Jurkat, Clone E6-1 (cell line): ENCODE measurements at places on chromosomes 13 and 19.

DNA sequence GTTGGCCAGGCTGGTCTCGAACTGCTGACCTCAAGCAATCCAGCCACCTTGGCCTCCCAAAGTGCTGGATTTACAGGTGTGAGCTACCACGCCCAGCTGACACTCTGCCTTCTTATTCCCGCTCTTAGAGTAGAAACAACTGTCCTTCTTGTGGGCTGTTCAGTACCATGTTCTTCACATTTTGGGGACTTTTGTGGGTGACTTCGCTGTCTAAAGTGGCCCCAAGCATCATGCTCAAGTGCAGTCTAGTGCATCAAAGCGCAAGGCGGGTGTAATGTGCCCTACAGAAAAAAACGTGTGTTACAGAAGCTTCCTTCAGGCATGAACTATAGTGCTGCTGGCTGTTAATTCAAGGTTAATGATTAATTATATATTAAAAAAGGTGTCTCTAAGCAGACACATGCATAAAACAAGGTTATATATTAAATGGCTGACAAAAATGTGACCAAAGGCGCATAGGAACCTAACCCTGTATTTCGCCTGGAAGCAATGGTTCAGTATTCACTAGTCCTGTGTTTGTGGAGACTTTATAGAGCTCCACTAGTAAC, 38.3 kb downstream of the ABCC4 start:
- DNase-seq = no peak

DNA sequence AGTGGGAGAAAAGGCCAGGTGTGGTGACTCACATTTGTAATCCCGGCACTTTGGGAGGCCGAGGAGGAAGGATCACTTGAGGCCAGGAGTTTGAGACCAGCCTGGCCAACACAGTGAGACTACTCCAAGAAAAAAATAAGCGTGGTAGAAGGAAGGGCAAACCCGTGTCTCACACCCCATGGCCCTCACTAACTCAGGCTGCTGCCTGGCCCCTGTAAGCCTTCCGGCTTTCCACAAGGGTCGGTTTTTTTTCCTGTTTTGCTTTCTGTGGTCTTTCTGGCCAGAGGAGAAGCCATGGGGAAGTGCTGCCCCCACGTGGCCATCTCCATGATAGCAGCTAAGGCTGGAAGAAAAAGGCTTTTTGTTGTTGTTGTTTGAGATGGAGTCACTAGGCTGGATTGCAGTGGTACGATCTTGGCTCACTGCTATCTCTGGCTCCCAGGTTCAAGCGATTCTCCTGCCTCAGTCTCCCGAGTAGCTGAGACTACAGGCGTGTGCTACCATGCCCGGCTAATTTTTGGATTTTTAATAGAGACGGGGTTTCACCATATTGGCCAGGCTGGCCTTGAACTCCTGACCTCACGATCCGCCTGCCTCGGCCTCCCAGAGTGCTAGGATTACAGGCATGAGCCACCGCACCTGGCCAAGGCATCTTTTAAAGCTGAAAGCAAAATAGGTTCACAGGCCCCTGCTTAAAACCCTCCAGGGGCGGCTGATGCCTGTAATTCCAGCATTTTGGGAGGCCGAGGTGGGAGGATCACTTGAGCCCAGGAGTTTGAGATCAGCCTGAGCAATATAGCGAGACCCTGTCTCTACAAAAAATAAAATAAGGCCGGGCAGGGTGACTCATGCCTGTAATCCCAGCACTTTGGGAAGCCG, 7.5 kb upstream of the ARHGEF18 start:
- peak; percentile 74 for DNase-seq

DNA sequence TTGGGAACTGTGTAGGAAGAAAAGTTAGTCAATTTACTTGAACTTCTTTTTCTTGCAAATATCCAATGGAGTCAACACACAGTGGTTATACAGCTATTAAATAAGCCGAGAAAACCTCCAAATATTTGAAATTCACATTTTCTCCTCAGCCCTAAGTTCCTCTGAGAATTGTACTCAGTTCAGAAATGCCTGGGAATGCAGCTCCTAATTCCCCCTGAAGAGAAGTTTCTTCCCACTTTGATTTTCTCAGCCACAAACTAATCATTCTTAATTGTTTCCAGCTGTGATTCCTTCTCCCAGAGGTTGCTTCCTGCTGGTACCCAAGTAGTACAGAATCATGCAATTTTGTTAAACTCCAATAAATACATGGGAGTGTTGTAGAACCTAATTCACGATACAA, 246.1 kb upstream of the MIR17HG start:
- no peak for DNase-seq

GRCh38 chr19:55181740-55182139, 1.7 kb upstream of the SYT5 start:
- DNase-seq = no peak

- DNase-seq = no peak
Observed at GRCh38 chr19:36488118-36488845, 1.1 kb downstream of the ZNF566 start.

DNA sequence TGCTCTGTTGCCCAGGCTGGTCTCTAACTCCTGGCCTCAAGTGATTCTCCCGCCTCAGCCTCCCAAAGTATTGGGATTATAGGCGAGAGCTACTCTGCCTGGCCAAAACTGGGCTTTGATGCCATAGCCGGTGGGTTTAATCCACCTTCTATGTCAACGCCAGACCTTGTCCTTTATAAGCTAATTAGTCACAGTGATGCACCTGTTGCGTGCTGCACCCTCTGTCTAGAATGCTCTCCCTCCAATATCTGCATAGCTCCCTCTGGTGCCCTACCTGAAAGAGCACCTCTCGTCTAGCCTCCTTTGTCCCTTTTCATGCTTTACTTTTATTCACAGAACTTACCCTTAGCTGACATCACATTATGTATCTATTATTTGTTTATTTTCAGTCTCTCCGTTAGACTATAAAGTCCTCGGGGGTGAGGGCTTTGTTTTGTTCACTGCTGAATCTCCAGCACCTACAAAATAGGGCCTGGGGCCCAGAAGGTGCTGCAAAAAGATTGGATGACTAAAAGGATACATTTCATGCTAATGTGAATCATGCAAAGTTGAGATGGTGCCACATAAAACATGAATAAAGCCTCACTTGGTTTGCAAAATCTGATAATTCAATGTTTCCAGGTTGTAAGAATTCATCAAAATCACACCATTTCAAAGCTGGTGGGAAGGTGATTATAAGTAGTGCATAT, 148.1 kb downstream of the USP12 start:
- DNase-seq = no peak

GRCh38 chr19:4058693-4059452, 7.8 kb downstream of the ZBTB7A start:
- no peak for DNase-seq

- DNase-seq = no peak
Observed at GRCh38 chr19:9086761-9087160, at the start of gene OR1M1. Gene OR1M1 (plus strand): TSS chr19:9087061. CDS start chr19:9093245, 6,184 bp downstream.

- DNase-seq = no peak
Observed at GRCh38 chr13:37302686-37303085, 197.2 kb upstream of the CSNK1A1L start.

DNA sequence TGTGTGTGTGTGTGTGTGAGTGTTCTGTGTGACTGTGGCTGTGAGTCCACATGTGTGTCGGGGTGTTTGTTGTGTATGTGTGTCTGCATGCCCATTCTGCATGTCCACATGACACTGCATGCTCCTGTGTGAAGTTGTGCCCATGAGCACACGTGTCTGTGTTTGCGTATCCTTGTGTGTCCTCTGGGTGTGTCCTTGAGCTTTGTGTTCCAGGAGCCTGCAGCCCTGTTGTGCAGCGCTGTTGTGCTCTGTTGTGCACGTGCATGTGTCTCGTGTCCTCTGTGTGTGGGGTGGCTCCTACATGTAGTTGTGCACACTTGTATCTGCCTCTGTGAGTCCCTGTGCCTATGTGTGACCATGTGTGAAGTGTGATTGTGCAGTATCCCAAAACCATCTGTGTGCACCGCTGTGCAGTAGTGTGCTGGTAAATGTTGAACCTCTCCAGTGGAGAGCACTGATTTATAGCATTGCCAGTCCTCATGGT, 2.2 kb upstream of the ARHGEF18 start:
- no peak for DNase-seq

GRCh38 chr19:55116232-55116858, 1.1 kb downstream of the PPP1R12C start:
- no peak for DNase-seq

- no peak for DNase-seq
Observed at GRCh38 chr13:93422980-93423543, 196.5 kb downstream of the GPC6 start.

DNA sequence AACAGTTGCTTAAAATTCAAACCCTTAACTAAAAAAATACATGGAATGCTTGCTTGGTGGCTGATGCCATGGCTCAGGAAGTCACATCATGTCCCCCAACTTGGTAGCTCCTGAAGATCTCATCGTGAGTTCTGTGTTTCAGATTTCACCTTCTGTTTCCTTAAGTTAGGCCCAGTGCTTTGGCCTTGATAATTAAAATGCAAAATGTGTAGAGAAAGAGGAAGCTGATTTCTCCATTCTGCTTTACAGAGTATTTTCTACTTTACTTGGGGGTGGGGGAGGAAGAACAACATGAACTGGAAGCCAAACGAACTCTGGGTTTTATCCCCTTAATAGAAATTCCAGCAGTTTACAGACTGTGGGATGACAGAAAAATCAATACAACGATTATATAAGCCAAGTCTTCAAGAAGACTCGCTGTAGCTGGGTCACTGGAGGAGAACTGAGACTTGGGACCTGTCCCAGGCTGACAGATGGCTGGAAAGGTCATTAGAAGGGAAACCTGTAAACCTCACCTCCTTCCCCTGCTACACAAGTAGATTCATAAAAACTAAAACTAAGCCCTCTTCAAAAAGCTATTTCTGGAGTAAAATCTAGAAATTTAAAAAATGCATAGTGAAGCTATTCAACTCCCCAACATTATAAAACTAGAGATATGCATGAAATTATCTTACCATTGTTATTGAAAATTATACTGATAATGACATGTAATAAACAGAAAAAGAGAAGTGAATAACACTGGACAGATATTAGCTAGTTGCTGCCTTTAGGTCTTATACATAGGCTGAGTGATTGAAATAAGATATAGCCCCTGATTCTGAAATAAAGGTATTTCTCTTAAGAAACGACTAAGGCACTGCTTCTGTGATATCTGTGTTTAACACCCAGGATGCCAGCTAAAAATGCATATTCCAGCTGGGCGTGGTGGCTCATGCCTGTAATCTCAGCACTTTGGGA, 22.1 kb upstream of the GGACT start:
- no peak for DNase-seq

DNA sequence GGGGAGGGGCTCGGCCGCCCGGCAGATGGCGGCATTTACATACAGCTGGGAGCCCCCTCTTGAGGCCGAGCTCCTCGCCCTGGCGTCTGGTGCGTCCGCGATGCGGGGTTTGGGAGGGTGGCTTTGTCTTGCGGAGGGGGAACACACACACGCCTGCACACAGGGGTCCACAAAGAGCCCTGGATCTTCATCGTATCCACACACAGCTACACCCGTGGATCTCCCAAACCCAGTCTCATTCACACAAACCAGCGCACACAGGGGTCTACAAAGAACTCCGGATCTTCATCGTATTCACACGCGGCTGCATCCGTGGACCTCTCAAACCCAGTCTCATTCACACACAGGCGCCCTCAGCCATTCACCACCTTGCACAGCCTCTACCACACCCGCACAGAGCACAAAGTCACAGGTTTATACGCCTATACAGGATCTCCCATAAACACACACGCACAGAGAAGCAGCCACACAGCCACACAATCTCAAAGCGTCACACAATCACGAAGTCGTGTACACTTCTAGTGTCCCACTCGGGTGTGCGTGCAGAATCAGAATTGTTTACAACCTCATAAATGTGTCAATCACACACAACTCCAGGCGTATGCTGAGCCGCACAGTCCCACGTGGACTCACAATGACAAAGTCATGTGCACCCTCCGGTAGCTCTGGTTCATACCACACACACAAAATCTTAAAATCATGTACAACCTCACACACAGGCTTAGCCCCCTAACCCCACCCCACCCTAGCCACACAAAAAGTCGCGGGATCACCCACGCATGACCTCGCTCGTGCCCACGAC, 550 bp upstream of the DLL3 start:
- no peak for DNase-seq

GRCh38 chr19:42508892-42509444, 19.3 kb downstream of the CEACAM1 start:
- no peak for DNase-seq

- no peak for DNase-seq
Observed at GRCh38 chr13:28320884-28321574, 173.9 kb downstream of the FLT1 start.

DNA sequence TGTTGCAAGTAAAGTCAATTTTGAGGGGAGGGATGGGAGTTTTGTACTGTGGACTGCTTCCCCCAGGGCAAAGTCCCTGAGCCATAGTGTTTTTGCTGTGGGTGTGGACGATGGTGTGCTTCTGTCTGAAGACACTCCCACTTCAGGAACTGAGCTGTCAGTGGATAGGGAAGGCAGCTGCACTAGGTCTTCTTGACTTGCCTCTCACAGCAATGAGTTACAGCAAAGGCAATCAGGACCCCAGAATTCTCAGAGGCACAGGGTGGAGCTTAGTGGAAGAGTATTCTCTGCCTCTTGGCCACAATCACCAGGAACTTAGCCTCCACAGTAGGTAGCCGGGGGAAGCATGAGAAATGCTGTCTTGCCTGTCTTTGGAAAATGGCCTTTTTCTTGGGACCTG, 1416.6 kb upstream of the MIR17HG start:
- no peak for DNase-seq

DNA sequence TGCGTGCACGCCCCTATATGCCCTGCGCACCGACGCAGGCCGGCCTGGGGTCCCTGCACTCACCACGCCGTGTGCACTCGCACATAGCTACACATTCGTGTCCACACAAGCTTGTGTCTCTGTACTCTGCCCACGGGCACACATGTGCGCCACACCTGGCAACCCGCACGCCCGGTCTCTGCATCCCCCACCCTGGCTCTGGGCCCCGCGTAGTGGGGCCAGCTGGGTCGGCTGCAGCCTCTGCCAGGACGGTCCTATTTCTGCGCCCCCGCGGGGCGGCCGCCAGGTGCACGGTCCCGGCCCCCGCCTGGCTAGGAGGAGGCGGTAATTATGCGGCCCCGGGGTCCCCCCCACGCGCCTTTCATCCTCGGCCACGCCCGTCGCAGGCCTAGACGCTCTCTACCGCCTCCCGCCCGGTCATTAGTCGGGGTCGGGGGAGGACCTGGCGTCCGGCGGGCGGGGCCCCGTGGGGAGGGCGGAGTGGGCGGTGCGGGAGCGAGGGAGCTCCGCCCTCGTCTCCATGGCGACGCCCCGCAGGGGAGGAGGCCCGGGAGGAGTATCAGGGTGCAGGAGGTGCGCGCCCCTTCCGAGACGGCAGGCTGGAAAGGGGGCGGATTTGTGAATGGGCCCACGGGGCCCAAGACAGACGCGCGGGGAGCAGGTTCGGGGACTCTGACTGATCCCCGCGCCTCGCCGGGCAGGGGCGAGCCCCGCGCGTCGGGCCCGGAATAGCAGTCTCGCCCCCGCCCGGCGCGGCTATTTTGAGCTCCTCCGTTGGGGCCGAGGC, 2.8 kb upstream of the CIRBP start:
- DNase-seq = no peak
